ENCODE measurements at places on chromosomes 3 and 15.

DNA sequence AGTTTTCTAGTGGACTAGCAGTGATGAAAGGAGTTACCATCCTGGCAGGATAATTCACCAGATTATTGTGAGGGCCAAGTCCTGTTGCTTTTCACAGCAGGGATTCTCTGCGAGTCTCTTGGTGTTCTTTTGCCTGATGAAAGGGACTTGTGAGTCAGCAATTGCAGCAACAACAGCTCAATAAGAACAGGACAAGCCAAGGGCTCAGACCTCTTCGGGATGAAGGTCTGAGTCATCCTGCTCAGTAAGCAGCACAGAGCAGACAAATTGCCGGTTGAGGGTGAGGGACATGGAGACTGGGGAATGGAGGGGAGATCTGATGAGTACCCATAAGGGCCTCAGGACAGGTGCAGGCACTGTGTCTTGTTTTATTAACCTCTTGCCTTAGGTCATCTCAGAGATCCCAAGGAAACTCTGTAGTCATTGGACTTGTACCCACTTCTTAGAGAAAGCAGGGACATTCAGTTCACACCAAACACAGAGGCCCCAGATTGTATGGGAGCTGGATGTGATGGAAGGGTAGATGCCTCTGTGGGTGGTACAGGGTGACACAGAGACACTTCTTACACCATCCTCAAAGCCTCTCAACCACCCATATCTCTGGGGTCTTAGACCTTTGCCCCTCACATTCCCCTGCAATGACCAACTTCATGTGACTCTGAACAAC is 173.8 kb upstream of the TLE3 start:
- peak; percentile 82 for DNase-seq

DNA sequence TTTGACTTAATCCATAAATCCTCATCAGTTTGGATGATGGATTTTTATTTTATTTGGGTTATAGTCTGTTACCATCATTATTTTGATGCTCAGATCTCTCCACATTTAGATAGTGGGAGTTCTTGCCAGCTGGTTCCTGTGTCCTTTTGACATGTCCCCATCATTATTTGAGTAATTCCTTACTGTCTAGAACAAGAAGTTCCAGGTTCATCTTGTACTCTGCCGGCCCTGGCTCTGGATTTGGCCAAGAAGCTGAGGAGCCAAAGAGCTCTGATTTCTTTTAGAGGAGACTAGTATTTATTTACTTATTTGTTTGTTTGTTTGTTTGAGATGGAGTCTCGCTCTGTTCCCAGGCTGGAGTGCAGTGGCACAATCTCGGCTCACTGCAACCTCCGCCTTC is 54.3 kb downstream of the PTPRG start:
- DNase-seq: no peak

DNA sequence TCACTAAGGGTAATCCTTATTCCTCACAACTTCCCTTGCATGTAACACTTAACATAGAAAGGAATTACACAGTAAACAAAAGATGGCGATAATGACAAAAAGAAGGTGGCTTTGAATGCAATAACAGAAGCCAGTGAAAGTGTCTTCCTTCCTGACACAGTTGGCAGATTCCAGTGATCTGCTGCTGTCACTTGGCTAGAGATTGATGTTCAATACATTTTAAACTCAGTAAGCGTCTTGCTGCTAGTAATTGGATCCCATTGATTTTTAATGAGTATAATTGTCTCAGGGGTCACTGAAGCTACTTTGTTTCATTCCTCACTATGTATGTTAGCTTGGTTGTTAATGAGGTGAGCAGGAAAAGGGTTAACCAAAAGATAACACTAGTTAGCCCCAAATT is 692.7 kb downstream of the NTRK3 start:
- DNase-seq: no peak

GRCh38 chr15:41877631-41878354 is 16.1 kb downstream of the SPTBN5 start:
- DNase-seq: no peak

- DNase-seq: peak; percentile 42
Measured at GRCh38 chr3:133644768-133645167, 17.0 kb downstream of the TOPBP1 start.

DNA sequence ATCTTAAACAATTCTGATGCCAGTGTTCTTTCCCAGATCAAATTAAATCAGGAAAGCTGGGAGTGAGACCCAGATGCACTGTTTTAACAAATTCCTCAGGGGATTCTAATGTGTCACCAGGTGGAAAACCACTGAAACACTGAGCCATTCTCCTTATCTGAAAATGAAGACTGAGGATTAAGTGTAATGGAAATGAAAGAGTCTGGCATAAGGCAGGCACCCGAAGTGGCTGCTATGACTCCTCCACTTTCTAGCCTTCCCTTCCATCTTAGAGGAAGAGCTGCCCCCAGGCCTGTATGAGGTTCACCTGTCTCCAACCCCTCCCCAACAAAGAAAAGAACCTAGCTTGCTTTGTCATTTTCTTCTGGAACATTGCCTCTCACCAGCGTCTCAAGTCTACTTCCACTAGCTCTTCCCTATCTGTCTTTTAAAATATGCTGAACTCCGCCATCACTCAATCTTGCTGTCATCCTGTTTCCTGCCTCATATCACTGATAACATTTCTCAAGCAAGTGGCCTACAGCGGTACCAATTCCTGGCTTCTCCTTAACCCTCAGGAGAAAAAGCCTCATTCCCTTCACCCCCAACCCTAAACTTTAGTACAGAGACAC is 13.7 kb upstream of the ABHD2 start:
- no peak for DNase-seq

GRCh38 chr15:47312161-47312560 is 405.1 kb upstream of the SEMA6D start:
- DNase-seq: no peak

- no peak for DNase-seq
Measured at GRCh38 chr3:180433152-180433551, 168.8 kb upstream of the TTC14 start.

DNA sequence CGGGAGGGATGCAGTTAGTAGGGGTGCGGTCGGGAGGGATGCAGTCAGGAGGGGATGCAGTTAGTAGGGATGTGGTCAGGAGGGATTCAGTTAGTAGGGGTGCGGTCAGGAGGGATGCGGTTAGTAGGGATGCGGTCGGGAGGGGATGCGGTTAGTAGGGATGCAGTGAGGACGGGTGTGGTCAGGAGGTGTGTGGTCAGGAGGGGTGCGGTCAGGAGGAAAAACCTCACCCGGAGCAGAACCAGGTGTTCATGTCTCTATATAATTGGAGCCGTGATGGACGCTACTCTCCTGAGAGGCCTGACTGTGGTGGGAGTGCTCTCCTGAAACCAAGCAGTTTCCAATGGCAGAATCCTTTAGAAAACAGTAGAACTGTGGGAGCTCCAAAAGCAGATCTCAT is 95.8 kb downstream of the BDH1 start:
- DNase-seq: no peak

DNA sequence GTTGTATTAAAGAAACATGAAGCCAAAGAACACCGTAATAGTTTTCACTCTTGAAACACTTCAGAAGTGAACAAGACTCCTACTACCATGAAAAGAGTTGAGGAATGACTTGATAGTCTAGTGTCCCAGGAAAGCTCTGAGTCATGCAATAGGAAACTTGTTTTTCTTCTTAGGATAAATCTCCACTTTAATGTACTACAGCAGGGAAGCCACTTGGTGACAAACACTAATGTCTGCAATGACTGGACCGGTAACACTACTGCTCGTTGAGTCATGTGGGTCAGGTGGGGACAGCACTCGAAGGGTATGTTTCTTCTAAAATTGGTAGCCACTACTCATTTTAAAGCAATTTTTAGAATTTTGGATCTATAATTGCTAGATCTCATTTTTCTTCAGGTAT is 291.7 kb upstream of the CNTN3 start:
- no peak for DNase-seq

- no peak for DNase-seq
Measured at GRCh38 chr15:80207887-80208286, 44.1 kb downstream of the CTXND1 start.

DNA sequence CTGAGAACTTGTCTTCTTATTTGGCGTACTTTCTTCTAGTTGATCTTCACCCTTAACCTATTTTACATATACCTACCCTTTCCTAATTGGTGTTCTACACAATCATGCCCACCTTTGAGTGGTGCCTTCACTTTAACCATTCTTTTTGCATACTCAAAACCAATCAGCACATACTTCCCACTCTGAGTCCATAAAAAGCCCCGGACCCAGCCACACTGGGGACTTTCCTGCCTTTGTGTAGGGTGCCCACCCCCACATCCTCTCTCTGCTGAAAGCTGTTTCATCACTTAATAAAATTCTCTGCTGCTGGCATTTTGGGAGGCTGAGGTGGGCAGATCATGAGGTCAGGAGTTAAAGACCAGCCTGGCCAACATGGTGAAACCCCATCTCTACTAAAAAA is 15.9 kb upstream of the CHST2 start:
- DNase-seq: no peak

DNA sequence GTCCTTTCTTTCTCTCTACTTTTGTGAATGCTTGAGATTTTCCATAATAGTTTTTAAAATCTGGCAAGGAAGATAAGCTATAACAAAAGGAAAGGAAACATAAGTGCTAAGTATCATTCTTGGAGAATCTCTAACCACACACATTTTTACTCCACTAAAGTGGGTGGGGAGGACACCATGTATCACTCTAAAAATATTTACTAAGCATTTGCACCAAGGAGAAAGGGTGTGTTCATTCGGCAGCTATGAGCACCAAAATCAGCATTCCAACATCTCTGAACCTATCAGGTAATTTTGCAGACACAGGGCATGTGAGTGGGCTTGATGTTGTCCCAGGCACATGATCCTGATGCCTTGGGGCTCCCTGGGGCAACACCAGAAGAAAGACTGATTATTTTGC is 5.5 kb downstream of the B4GALT4 start:
- DNase-seq: no peak

DNA sequence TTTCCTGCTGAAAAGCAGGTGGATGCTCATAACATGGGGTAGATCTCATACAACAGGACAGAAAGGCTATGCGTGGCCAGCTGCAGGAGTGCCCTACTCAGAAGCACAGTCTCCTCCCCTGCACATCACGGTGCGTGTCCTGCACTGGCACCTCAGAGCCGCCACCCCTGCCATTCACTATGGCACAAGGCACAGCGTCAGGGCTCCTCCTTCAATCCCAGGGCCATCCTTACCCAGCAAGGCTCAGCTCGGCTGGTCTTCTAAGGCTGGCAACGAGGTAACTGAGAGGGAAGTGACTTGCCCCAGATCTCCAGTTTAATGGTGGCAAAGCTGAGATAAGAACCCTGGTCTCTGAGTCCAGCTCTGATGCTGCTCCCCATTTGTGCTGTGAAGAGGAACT is 97.1 kb downstream of the CPN2 start:
- DNase-seq: no peak

DNA sequence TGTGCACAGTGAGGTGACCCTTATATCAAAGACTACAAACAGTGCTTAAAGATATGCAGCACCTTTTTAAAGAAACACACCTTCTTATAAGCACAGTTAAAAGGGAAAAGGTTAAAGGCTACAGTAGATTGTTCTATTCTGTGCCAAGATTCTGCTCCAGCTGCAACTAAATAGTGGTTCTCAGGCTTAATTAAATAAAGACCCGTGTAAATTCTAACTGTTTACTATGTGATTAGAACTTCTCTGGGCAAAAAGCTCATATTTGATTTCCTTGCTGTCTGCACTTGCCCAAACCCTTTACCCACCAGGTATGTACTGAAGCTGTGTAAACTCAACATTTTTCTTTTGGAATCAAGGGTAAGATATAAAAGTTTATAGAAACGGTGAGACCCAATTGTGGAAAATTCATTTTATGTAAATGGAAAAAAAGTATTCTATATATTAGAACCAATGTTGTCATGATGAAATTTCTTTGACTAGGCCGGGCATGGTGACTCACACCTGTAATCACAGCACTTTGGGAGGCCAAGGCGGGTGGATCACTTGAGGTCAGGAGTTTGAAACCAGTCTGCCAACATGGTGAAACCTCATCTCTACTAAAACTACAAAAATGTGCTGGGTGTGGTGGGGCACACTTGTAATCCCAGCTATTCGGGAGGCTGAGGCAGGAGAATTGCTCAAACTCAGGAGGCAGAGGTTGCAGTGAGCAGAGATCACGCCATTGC is 230.6 kb downstream of the MECOM start:
- DNase-seq: no peak

DNA sequence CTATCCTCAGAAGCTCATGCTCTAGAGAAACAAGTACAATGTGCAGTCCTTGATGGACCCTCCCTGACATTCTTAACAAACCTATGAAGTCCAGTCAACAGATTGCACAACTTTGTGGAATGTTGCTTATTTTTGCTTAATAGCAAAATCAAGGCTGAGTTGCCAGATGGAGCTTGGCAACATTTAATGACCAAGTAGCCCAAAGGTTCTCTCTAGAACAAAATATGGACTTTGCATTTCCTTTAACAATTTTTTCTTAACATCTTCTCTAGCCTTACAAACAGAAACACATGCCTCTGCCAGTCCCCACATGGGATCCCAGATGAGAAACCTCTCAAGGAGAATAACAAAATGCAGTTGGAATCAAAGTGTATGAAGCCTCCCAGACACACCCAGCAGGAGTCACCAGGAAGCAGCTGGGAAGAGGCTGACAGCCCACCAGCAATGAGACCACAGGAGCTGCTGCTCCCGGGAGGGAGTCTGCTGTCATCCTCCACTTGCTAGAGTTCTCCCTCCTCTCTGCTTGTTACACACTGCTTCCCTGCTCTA is 422.5 kb upstream of the CDIN1 start:
- no peak for DNase-seq

DNA sequence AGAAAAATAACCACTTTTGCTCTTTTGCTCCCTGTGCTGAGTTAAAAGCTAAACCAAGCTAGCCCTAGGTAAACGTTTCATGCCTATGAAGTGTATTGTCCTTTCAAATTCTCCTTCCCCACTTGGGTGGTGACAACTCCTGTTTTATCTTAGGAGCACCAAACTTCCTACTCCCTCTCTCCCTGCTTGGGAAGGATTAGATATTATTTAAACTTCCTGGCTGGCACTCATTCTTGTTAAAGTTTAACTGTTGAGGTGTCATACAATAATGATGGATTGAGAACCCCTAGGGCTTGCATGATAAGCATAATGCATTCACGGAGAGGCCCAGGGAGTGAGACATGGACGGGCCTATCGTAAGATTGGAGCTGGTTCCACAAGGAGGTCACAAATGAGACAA is 29.5 kb downstream of the B4GALT4 start:
- DNase-seq: no peak

GRCh38 chr3:171807129-171807675 is 3.1 kb downstream of the PLD1 start:
- DNase-seq: no peak

- no peak for DNase-seq
Measured at GRCh38 chr3:65343026-65343425, 655.2 kb upstream of the ADAMTS9 start.

Measured in AG09319 (cell line).